A673 (cell line): ENCODE measurements at places on chromosomes 5 and 9. TPM values are rescaled to one million over a fixed set of nuclear protein-coding genes. Genes with fewer than 3 reads are reported as not detected.

DNA sequence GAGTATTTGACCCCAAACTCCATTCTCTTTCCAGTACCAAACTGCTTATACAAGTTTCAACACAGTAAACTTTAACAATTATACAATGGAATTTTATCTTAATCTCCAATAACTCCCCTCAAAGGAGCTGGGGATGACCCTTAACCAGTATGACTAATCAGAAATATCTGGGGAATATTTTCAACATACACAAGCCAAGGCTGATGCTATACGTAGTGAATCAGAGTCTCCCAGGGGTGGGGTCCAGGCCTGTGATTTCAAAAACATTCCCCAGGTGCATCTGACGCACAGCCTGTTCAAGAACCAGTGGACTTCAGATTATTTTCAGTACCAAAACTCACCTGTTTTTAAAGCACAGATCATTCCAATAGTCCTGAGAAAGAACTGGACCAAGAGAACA lies 11.8 kb upstream of the SEMA5A start:
- no peak overlapping the region for H3K27ac ChIP-seq
- H3K4me1 ChIP-seq: no peaks in the 10 kb centered on the region
- no peaks in the 10 kb centered on the region for H3K36me3 ChIP-seq
- DNase-seq: no peak
- H3K4me3 ChIP-seq: no peak overlapping the region

GRCh38 chr5:35924122-35924949 lies 14.1 kb downstream of the CAPSL start:
- no peaks in the 10 kb centered on the region for H3K36me3 ChIP-seq
- no peak overlapping the region for H3K27ac ChIP-seq

CDKN2B gene
- total RNA-seq: not detected in 2 replicates

GRCh38 chr5:55188656-55189540 lies 15.9 kb upstream of the CDC20B start:
- peaks cover 21% of the 10 kb centered on the region for H3K27me3 ChIP-seq
- no peaks in the 10 kb centered on the region for H3K36me3 ChIP-seq
- no peak overlapping the region for H3K4me3 ChIP-seq
- H3K27ac ChIP-seq: no peak overlapping the region

OLFML2A gene
- 1.4 and 2.9 TPM in 2 replicates for total RNA-seq

DNA sequence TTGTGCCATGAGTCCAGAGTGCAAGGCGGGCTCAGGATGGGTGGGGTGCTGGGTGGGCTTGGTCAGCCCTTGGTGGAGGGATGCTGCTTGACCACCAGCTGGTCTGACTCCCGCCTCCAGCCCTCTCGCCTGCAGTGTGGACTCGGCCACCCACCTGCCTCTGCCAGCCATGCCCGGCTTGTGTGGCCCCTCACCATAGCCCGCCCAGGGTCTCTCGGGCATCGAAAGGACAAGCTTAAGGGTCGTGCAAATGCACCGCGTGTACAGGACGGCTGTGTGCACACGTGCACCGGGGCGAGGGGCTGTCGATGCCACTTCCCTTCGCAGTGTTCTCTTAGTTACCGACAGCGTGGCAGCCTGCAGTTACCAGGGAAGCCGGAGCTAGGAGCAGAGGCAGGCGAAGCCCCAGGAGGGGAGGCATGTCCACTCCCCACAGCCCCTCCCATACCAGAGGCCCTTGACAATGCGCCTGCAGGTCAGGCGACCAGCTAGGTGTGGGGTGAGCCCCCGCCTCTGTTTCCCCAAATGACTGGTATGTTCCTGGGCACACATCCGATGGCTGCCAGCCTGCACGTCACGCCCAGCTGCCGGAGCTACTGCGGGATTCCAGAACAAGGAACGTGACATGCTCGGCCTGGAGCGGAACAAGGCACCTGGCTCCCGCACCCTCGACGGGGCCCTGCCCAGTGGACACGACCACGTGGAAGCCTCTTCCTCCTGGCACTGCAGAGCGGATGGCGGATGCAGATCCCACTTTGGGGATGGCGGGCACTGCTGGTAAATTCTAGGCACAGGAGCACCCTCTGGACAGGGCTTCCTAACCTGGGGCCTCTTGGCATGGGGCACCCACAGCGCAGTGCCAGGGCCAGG lies 7.8 kb downstream of the LCN9 start:
- H3K36me3 ChIP-seq: no peaks in the 10 kb centered on the region
- H3K27me3 ChIP-seq: peaks cover 8% of the 10 kb centered on the region
- H3K4me3 ChIP-seq: no peak overlapping the region

SLC6A3 gene
- not detected in 2 replicates for total RNA-seq
